ENCODE measurements at places on chromosomes 4 and X. TPM values are rescaled to one million over a fixed set of nuclear protein-coding genes. Genes with fewer than 3 reads are reported as not detected.
A peak's percentile ranks its signal among the peaks of the same experiment; 100 is the strongest.

The GCNA gene
- total RNA-seq = 2.2 TPM

DNA sequence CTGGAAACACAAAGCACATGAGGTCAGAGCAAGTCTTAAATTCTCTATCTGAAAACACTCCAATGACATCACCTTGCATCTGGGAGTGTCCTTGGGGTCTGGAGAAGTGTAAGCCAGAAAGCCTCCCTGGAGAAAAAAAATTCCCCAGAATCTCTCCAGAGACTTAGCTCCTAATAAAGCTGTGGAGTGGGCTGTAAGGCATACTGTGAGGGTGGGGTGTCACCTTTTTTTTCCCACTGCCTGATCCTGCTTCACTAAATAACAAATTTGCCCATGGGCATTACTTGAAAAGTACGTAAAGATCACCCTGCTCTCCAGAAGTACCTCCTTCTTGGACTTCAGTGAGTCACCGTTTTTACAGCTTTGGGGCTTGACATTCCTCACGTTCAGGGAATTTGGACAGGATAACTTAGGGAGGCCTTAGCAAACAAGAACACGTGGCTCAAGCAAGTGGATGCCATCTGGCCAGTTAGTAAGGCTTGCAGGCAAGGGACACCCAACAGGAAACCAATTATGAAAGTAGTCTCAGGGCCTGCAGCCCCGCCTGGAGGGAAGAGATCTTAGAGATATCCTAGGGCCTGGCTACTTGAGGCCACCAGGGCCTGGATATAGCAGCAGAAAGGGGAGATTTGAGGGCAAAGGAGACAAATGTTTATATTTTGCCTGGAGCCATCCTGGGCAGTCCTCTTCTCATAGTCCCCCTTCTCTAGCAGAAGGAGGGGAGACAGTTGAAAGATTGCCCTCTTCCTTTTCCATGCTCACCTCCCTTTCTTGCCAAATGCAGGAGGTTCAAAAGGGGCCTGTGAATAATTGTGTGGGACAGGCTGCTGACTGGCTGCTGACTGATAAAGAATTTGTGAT is 60.1 kb upstream of the PLAC1 start:
- DNase-seq = peak; percentile 60

DNA sequence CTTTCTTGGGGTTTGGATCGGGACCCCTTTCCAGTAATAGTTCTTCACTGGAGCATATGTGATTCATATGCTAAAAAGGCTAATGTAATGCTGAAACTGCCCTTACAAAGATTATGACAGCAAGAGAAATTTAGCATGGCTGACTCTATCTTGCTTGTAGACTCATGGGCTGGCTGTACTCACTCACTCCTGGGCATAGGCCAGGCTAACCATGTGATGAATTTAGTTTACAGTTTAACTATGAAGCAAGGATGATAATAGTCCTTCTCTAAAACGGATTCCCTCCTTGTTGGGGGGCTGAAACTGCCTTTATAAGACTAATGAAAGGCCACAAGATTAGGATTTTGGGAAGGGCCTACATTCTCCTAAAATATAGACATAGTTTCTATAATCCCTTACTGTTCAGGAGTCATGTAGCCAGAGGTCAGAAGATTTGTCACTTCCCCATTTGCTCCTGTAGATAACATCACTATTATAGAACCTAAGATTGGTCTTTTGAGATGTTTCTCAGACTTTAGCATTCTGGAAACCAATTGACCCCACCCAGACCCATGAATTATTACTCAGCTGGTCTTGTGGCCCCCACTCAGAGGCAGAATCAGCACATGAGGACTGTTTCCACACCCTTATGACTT is 20.8 kb upstream of the CEP135 start:
- no peak for DNase-seq

DNA sequence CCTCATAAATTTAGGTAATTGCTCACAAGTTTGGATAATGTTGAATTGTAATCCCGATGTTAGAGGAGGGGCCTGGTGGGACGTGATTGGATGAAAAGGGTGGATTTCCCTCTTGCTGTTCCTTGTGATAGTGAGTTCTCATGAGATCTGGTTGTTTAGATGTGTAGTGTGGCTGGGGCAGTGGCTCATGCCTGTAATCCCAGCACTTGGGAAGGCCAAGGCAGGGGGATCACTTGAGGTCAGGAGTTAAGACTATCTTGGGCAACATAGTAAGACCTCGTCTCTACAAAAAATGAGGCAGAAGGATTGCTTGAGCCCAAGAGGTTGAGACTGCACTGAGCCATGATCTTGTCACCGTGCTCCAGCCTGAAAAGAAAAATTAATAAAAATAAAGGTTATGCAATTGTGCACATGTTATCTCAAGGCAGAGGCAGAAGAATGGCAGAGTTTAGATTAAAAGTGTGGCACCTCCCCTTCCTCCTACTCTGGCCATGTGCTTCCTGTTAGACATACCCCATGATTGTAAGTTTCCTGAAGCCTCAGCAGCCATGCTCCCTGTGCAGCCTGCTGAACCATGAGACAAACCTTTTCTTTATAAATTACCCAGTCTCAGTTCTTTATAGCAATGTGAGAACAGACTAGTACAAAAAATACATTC is 36.5 kb downstream of the ERVMER34-1 start:
- DNase-seq = no peak

DNA sequence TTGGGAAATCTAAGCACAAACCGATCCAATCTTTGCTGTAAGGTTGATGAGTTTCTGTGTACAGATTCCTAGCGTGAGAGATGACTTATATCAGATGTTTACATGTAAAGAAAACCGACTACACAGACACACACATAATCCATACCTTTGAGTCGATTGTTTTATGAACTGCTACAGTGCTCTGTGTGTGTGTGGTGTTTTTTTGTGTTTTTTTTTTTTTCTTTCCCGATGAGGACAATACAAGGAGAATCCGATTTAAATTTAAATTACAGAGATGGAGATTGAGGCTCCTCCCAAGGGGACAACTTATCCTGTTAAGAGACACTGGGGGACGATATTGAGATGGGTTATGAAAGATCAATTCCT is 461 bp upstream of the SLC9A6 start:
- no peak for DNase-seq

- peak; percentile 20 for DNase-seq
Measured at GRCh38 chr4:150648123-150648522, 66.2 kb downstream of the MAB21L2 start.

The CDKL5 gene
- total RNA-seq = 14.8 TPM

- DNase-seq = no peak
Measured at GRCh38 chr4:181662383-181662782, 580.8 kb upstream of the TENM3 start.

DNA sequence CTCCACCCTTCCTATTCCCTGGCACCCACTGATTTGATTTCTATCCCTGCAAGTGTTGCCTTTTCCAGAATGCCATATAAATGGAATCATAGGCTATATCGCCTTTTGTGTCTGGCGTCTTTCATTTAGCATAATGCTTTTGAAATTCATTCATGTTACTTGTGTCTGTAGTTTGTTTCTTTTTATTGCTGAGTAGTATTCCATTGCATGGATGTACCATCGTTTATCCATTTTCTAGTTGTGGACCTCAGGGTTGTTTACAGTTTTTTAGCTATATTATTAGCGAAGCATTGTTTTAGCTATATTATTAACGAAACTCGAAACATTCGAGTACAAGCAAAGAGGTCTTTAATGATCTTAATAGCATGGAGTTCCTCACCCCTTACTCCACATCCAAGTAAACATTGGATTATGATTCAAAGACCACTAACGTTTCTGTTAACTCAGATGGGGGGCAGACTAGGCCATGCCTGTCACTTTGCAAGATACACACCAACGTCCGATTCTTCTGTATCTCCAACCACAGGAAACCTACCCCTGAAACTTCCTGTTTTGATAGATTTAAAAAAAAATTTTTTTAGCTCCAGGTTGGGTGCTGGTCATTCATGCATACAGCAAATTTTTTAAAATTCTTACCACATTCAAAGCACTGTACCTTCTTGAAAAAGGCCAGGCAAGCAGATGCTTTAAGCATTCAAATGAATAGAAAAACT is 1.1 kb downstream of the DCK start:
- no peak for DNase-seq

- DNase-seq = no peak
Measured at GRCh38 chr4:24405926-24406325, 178.4 kb downstream of the DHX15 start.
